Stimulated activated naive CD4-positive, alpha-beta T cell treated with Interleukin-2 at 50 U/mL for 16 hours (primary cell): ENCODE measurements at places on chromosomes 5 and 9.

GRCh38 chr5:178413988-178414387, 176.2 kb downstream of the COL23A1 start:
- no peak for DNase-seq

DNA sequence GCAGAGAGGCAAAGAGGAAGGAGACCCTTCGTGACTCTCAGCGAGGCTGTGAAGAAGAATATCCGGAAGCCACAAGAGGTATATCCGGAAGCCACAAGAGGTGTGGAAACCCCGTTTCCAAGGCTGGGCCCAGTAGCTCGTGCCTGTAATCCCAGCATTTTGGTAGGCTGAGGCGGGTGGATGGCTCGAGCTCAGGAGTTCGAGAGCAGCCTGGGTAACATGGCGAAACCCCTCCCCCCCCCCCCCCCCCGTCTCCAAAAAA, 612 bp upstream of the BBLN start:
- peak; percentile 35 for DNase-seq

GRCh38 chr5:57642698-57643097, 160.1 kb upstream of the ACTBL2 start:
- no peak for DNase-seq

GRCh38 chr5:142248853-142249462, 75.9 kb downstream of the SPRY4 start:
- no peak for DNase-seq

- DNase-seq, result no peak
Observed at GRCh38 chr5:147921136-147921535, 14.8 kb upstream of the C5orf46 start.

DNA sequence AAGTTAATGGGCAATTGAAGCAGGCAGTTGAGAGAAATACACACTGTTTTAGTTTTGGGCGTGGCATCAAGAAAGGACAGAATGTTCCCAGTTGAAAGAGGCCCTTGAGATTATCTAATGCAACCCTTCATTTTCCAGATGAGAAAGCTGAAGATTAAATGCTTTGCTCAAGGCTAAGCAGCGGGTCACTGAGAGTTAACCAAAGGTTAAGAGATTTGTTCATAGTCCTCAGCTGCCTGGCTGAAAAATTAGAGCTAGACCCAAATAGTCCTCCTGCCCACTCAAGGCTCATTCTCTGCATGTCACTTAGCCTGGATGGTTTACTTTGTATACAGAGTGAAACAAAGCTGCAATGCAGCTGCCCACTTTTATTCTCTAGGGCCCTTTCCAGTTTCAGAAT, 46.7 kb upstream of the MAMDC2 start:
- DNase-seq, result no peak

DNA sequence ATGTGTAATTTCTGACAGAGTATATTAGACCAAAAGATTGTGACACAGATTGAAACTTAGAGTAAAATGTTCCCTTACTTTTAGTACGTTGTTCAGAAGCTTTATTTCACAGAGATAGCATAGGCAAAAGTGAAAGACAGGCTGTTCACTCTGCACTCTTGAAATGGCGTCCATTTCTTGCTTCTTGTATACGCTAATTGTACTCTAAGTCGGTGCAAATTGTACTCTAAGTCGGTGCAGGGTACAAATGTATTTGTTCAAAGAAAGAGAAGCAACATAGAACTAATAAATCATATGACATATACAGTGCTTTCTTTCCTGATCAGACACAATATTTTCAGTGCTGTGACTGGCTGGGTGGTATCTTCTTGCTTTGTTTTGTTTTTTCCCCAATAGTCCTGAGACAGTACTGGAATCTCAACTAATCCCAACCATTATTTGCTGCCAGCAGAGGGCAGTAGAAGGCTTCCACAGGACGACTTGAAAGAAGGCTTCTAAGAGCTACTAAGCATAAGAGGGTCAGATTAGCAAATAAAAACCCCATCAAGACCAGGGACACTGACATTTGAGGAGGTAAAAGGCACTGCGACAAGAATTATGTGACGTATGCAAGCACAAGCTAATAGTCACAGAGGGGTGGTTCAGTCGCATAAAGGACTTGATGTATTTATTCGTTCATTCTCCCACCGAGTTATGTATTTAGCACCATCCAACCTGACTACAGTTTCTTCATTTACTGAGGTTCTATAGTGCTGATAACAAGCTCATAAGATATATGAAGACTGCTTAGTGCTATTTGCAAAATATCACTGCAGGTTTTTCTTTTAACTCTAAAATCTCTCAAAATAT, 831.8 kb downstream of the TAF11L14 start:
- no peak for DNase-seq

- no peak for DNase-seq
Observed at GRCh38 chr5:160133071-160133917, 14.0 kb upstream of the PWWP2A start.

- peak; percentile 78 for DNase-seq
Observed at GRCh38 chr5:181160152-181160754, 12.9 kb downstream of the OR2V2 start.

DNA sequence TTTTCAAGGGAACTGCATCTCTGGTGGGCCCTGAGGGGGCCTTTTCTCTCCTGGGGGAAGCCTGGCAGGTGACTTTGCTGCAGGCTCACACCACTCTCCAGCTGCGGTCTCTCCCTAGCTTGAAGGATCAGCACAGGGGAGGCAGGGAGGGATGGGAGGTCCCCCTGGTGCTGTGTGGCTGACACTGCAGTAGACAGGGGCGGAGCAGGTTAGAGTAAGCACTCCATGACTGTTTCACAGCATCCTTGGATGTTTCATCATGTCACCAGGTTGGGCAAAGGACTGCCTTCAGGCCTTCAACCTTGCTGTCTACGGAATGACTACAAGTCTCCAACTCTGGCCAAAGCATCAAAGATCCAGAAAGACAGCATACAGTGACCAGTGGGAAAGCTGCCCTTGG, 470.7 kb downstream of the CDK5RAP2 start:
- DNase-seq, result no peak

DNA sequence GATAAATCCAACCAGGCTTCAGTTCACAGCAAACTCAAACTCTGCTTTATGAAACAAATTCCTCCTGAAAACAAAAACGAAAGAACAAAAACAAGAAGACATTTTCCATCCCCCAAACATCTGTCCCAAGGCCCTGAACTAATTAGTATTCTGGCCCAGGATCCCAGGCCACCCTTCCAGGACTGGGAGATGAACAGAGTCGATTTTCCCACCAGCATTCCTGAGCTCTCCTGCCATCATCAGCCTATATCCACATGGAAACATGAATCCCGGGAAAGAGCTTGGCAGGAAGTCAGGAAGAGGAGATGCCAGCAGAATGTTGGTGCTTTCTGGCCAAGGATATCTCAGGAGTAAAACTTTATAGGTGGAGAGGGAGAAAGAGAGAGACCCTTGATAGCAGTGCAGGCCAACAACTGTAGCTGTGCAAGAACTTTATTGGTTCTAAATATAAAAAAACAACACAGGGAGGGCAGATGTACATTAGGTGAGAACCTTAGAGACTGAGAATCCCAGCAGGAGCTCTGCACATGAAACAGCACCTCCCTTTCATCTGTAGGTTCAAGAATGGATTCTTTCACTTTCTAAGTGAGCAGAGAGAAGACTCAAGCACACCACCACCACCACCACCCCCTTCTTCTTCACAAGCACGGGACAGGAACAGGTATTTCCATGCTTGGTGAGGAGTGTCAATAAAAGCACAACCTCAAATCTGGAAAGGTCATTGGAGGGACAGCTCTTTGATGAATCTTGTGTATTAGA, 190.7 kb upstream of the TAS2R1 start:
- DNase-seq, result no peak

GRCh38 chr9:35923927-35924763, 14.9 kb downstream of the SPAAR start:
- DNase-seq, result peak; percentile 37

DNA sequence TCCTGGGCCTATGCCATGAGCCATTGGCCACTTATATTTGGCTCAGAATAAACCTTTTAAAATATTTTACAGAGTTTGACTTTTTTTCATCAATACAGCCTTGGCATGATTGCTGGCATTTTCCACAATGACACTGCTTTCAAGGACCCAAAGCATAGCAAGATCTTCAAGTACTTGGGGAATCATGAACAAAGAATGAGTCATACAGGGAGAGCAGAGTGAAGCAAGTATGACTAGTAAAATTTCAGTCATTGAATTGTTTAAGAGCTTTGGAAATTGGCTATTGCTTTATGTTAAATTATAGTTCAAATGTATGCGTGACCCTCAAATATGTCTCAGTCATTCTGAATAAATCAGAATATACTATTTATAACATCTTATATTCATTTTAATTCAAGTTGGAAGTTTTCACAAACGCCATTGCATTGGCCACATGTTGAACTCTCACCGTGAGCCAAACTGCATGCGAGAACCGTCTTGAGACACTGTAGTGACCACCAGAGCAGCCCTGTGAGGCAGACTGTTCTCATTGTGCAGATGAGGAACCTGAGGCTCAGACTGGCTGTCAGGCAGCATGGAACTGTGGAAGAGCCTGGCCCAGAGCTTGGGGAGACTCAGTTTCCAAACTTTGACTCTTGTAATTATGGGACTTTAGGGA, 52.9 kb downstream of the GDNF start:
- no peak for DNase-seq

GRCh38 chr5:115543365-115544042, 1.1 kb downstream of the FEM1C start:
- peak; percentile 55 for DNase-seq

- no peak for DNase-seq
Observed at GRCh38 chr5:179244044-179244443, 101.2 kb downstream of the ADAMTS2 start.

DNA sequence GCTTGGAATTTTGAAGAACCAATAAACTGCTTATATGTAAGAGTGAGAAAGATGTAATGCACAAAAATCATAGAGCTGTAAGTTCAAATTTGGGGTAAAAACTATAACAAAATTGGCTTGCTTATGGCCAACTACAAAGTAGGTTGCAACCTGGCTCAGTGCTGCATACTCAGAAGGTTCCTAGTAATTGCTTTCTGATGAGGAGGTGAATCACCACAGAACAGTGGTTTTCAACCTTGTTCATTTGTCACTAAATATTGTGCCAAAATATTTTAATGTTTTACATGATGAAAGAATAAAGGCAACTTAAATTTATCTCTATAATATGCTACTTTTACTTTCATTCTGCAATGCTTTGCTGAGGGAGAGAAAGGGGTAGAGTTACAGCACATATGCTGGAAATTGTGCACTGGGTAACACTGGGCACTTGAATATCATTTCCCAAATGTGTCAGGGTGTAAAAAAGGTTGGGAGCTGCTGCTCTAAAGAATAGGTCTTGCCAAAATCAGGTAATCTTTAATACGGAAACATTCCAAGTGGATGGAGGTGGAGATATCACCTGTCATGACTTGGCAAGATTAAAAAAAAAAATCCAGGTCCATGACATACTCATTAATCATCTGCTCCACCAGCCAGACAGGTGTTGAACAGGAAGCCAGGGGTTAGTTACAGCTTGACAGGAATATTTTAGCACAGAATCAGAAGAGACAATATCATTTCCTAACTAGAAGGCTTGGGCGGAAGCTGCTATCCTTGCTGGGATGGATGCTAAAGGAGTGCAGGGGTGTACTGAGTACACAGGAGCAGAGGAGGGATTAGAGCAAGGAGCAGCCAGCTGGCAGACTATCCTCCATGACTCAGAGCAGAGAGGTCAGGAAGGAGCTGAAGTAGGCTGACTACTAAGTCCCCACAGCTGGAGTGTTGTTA, 34.6 kb upstream of the CCL21 start:
- DNase-seq, result no peak

DNA sequence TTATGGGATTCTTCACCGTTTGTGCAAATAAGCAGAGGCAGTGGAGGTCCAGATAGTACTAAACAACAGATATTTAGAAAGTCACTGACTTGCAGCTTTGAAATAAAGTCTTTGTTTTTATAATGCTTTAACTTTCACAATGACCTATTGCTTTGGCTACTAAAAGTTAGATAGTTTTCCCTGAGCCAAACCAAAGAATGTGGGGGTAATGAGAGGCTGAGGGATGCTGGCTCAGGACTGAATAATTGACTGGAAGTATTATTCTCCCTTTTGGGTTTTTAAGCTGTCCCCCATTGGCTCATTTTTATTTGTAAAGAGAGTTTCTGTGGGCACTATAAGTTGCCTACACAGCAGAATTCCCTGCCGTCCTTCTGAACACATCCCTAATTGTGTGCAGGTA, 99.2 kb upstream of the ACTBL2 start:
- no peak for DNase-seq

DNA sequence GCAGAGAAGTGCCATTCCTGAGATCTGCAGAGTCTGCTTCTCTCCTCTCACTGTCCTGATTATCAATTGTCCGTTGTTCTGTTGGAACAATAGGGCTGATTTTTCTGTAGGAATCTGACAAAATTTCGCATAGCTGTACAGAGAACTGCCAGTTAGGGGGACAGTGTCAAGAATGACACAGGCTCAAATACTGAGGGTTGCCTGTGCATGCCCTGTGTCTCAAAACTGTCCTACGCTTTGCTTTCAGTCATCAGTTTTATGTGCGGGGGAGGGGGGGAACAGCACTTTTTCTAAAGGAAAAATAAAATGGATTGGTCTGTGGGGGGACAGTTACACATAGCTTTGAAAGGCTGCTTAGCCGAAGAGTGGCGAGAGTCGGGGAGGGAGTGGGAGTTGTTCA, 248.6 kb downstream of the PDZD2 start:
- DNase-seq, result no peak
